ENCODE measurements at places on chromosomes 7 and 10.

- no peak for DNase-seq
Measured at GRCh38 chr10:3036155-3037021, 31.0 kb upstream of the PFKP start.

DNA sequence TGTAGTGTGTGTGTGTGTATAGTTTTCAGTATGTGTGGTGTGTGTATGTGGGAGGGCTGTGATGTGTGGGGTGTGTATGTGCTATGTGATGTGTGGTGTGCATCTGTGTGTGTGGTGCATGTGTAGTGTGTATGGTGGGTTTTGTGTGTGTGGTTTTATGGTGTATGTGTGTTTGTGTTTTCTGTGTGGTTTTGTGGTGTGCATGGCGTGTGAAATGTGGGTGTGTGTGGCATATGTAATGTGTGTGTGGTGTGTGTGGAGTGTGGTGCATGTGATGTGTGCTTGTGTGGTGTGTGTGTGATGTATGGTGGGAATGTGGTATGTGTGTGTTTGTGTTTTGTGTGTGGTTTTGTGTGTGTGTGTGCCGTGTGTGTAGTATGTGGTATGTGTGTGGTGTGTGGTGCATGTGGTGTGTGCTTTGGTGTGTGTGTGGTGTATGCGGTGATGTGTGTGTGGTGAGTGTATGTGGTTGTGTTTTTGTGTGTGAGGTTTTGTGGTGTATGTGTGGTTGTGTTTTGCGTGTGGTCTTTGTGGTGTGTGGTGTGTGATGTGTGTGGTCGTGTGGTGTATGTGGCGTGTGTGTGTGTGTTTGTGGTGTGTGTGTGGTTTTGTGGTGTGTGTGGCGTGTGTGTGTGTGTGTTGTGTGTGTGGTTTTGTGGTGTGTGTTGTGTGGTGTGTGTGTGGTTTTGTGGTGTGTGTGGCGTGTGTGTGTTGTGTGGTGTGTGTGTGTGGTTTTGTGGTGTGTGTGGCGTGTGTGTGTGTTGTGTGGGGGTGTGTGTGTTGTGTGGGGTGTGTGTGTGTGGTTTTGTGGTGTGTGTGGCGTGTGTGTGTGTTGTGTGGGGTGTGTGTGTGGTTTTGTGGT, 18.0 kb upstream of the PPP2R2D start:
- DNase-seq, result no peak

GRCh38 chr7:36979810-36980248, 255.5 kb upstream of the AOAH start:
- no peak for DNase-seq

- no peak for DNase-seq
Measured at GRCh38 chr10:21753497-21754270, 219.7 kb downstream of the MLLT10 start.

- DNase-seq, result peak; percentile 72
Measured at GRCh38 chr10:5775685-5776084, 37.5 kb downstream of the GDI2 start.

DNA sequence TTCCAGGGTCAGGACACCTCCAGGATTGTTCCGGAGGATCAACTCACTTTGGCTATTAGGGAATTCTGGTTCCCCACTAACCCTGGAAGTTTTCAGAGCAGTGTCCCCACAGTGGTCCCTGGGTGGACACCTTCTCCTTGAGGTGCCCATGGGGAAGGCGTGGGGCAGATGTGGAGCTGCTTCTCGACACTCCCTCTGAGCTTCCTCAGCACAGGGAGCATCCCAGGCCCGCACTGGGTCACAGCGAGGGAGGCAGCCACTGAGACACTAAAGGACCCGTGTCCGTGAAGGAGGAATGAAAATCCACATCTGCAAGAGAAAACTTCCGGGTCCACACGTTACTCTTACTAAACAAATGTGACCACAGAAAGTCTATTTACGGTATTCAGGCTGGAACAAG, 48.2 kb upstream of the MNX1 start:
- no peak for DNase-seq

DNA sequence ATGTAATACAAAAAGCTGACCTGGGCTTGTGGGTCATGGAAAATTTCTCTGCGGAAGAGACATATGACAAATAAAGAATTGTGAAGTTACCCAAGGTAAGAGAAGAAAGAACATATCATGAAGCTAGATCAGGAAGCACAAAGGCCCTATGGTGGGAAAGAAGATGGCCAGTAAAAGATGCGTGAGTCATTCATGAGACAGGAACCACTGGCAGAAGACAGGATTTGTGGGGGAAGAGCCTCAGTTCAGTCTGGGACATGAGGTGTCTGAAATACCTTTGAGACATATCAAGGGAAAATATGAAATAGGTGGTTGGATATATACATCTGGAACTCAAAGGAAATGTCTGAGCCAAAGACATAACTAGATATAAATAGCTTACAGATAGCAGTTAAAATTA, 27.7 kb upstream of the AMPH start:
- DNase-seq, result no peak

DNA sequence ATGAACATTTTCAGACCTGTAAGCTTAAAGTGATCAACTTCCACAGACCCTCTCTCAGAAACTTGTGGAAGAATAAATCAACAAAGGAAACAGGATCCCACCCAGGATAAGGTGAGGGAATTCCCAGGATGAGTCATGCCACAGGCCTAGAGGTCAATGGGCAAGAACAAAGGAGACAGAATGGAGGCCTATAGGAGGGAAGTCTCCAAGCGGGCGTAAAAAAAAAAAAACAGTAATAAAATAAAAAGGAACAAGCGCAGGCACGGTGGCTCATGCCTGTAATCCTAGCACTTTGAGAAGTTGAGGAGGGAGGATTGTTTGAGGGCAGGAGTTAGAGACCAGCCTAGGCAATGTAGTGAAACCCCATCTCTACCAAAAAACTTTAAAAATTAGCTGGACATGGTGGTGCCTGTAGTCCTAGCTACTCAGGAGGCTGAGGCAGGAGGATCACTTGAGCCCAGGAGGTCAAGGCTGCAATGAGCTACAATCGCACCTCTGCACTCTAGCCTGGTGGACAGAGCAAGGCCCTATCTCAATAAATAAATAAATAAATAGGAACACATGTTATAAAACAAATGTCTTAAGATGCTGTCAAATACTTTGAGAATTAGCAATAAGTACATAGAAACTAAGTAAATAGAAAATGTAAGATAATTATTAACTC, 8.4 kb downstream of the SORBS1 start:
- no peak for DNase-seq

DNA sequence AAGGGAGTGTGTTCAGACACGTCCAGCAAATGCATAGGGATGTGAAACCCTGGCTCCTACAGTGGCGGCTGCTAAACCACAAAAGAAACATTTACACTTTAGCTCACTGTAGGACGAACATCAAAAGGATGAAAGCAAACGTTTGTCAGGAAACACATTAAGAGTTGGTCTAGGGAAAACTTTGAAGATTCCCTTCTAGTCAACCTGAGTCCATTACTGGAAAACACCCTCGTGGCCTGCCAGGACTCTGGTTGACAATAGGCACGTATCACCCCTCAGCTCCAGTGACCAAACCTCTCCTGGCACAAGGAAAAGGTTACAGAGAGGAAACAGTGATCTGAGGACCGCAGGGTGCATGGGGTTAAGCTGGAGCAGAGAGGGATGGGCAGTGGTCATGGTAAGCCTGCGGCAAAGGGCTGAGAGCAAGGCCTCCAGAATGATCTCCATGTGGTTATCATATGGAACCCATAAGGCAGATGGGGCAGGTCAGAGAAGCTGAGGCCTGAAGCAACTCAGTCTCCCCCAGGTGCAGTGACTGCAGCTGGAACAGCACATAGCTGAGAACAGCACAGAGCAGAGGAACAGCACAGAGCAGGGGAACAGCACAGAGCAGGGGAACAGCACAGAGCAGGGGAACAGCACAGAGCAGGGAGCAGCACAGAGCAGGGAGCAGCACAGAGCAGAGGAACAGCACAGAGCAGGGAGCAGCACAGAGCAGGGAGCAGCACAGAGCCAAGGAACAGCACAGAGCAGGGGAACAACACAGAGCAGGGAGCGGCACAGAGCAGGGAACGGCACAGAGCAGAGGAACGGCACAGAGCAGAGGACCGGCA, 49.9 kb downstream of the CHST15 start:
- no peak for DNase-seq

- no peak for DNase-seq
Measured at GRCh38 chr10:13859979-13860654, 273.4 kb downstream of the PRPF18 start.

DNA sequence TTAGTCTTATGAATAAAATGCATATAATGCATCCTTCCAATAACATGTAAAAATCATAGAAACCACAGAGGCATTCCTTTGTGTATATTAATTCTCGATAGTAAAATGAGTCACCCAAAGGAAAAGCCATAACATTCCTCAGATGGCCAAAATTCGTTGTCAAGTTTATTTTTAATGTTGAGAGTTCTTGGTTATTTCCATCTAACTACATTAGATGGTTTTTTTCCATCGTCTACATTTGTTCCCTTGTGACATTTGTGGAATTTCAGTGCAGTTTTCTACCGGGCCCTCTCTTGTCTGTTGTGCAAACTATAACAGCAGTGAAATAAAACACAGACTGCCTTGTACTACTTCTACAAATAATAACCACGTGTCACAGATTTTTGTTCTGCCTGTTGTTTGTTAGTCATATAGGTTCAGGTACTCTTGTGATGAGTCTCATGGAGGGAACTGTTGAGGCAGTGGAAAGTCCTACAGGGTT, 54.7 kb upstream of the CCAR1 start:
- no peak for DNase-seq

- no peak for DNase-seq
Measured at GRCh38 chr10:127570036-127570435, 20.9 kb downstream of the NPS start.

- DNase-seq, result no peak
Measured at GRCh38 chr10:98589691-98590090, 143.0 kb upstream of the HPS1 start.

DNA sequence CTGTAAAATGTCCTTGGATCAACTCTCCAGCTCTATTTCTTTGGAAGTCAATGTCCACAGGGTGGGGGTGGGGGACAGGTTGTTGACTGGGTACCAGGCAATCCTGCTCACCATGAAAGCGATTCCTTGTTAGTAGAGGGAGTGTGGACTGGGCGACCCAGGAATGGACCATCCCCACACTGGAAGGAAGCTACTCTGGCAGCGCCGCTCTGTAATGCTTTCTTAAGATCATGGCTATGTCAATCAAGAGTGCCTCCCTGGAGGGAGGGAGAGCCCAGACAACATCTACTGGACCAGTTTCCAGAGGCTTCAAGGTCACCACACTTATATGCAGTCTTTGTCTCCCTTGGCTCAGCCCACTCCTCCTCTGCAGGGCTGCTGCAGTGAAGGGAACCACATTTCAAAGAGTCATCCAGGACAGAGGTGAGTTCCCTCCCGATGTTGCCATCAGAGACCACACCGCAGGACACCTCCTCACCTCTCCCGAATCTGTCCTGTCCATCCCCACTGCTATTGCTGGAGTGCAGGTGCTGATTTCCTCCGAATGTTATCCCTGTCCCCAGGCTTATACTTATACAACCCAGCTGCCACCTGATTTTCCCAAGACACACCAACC, 6.9 kb downstream of the GIMAP5 start:
- DNase-seq, result no peak

- DNase-seq, result no peak
Measured at GRCh38 chr7:70728872-70729552, 402.9 kb upstream of the GALNT17 start.

- DNase-seq, result no peak
Measured at GRCh38 chr7:78301407-78301806, 502.8 kb downstream of the PHTF2 start.

All from activated T-cell treated with anti-CD3 and anti-CD28 coated beads for 4 hours (primary cell).